Tongue (tissue), 3 donors: ENCODE measurements at places on chromosomes 3 and 15. TPM values are rescaled to one million over a fixed set of nuclear protein-coding genes. Genes with fewer than 3 reads are reported as not detected.

WDR93 gene
- total RNA-seq = not detected

GOLGA6L10 gene
- total RNA-seq = 4.1 TPM

GRCh38 chr3:15316998-15317435 lies 15.4 kb downstream of the SH3BP5 start:
- no peak for DNase-seq

GRCh38 chr15:68256675-68257450 lies 20.7 kb upstream of the FEM1B start:
- peak; percentile 87 for DNase-seq
